Mononuclear cell (primary cell): ENCODE measurements at places on chromosomes 16 and 17. TPM values are rescaled to one million over a fixed set of nuclear protein-coding genes. Genes with fewer than 3 reads are reported as not detected.

Gene TMIGD1
- not detected for total RNA-seq

Gene UTS2R
- not detected for total RNA-seq

Gene CA5A
- total RNA-seq: under 0.01 TPM

Gene UBALD2
- 35.3 TPM for total RNA-seq

Gene INTS2
- 12.4 TPM for total RNA-seq

Gene BICDL2
- 0.10 TPM for total RNA-seq

Gene KRT222
- not detected for total RNA-seq

Gene KRT33B
- not detected for total RNA-seq
